Cortex of kidney (tissue), 1 donor: ENCODE measurements at places on chromosomes 13 and 19.

- DNase-seq, result no peak
Observed at GRCh38 chr13:50485979-50486935, 357.2 kb downstream of the DLEU7 start.

DNA sequence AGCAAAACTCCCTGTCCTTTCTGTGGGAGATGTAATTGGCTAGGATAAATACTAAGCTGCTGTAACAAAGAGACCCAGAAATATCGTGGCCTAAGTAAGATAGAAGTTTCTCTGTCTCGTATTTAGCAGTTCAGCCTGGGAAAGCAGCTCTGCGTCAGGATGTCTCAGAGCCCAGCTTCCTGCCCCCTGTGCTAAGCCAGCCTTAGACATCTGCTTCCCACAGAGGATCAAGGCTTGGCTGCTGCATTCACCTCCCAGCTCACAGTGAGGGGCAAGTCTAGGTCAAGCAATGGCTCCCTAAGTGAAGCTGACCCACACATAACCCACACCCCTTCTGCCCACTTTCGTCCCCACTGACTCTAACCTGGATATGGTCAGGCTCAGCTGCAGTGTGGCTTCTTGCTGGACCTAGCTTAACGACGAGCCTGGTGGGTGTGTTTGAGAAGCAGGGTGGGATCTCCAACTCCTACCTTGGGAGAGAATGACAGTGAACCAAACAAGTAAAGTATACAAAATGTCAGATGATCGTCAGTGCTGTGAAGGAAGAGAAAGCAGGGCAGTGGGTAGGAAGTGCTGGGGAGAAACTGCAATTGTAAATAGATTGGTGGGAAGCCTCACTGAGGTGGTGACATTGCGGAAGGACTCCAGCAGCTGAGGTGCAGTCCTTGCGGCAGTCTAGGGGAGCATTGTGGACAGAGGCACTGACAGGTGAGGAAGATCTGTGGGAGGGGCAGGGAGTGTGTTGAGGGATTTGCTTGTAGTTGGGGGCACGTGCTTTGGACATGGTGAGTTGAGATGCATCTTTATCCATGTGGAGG lies 82.9 kb downstream of the TNFRSF19 start:
- no peak for DNase-seq

DNA sequence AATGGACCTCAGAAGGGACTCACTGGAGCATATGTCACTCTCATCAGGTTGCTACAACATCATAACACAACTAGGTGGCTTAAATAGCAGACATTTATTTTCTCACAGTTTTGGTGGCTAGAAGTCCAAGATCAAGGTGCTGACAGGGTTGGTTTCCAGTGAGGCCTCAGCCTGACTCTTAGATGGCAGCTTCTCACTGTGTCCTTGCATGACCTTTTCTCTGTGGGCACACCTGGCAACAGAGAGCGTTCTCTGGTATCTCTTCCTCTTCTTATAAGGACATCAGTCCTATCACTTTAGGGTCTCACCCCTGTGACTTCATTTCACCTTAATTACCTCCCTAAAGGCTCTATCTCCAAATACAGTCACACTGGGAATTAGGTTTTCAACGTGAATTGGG lies 74.5 kb downstream of the CYSLTR2 start:
- no peak for DNase-seq

DNA sequence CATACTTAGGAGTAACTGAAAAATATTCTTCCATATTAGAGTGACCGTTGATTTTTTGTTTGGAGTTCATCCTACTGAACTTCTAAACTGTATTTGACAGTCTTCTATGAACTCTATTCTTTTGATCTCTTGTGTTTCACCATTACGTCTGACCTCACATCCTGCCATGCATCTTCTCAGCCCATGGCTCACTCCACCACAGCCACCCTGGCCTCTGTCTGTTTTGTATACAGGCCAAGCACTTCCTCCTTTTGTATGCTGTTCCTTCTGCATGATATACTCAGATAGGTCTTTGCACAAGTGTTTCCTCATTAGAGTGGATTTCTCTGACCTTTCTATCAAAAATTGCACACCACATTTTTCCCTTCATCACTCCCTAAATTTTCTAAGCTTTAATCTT lies 119.9 kb downstream of the MAB21L1 start:
- DNase-seq, result no peak

- no peak for DNase-seq
Observed at GRCh38 chr19:42316223-42317211, 3.4 kb downstream of the TMEM145 start.

DNA sequence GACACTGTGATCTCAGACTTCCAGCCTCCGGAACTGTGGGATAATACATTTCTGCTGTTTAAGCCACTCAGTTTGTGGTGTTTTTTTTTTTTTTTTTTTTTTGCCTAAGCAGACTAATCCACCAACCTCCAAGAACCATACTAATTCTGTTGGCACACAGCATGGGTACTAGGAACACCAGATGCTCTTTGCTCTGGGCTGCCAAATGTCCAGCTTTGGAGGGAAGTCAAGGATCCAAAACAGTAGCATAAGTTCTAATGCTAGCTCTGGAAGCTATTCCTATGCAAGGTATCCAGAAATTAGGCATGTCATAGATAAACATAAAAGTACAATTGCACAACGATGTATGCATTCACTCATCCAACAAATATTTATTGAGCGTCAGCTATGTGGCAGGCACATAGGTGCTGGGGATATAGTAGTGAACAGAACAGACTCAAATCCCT lies 64.5 kb upstream of the WDFY2 start:
- no peak for DNase-seq
